ENCODE measurements at places on chromosomes 16 and 17.

DNA sequence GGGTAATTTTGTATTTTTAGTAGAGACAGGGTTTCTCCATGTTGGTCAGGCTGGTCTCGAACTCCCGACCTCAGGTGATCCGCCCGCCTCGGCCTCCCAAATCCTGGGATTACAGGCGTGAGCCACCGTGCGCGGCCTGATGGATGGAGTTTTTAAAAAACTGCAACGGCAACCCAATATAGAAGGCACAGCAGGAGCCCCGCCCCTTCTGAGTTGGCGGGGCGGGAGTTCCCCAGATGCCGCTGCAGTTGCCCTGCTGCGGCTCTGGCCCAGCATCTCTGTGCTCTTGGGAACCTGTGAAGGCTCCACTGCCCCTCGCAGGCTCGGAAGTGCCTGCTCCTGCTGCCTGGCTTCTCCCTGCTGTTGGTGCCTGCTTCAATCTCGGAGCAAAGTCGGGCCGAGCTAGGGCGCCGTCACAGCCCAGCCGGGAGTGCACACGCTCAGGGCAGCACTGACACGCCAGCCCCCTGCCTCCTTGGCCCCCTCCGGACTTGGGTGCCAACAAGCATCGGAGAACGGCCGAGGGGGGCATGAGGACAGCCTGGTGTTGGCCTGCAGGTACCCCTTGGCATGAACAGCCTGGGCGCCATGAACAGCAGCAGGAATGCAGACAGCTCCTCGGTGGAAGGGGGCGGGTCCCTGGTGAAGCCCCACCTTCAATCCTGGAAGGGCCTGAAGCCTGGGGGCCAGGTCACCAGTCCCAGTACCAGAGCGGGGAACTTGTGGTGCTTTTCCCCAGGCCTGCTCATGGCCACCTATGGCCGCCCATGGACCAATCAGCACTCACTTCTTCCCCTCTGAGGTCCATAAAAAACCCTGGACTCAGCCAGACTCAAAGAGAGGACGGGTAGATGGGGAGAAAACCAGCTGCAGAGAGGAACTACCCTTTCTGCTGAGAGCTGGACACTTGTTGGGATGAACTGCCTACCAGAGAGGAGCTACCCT, 2.3 kb upstream of the NT5M start:
- peak; percentile 91 for DNase-seq

- DNase-seq = no peak
Measured at GRCh38 chr17:66449418-66449977, 147.1 kb downstream of the PRKCA start.

DNA sequence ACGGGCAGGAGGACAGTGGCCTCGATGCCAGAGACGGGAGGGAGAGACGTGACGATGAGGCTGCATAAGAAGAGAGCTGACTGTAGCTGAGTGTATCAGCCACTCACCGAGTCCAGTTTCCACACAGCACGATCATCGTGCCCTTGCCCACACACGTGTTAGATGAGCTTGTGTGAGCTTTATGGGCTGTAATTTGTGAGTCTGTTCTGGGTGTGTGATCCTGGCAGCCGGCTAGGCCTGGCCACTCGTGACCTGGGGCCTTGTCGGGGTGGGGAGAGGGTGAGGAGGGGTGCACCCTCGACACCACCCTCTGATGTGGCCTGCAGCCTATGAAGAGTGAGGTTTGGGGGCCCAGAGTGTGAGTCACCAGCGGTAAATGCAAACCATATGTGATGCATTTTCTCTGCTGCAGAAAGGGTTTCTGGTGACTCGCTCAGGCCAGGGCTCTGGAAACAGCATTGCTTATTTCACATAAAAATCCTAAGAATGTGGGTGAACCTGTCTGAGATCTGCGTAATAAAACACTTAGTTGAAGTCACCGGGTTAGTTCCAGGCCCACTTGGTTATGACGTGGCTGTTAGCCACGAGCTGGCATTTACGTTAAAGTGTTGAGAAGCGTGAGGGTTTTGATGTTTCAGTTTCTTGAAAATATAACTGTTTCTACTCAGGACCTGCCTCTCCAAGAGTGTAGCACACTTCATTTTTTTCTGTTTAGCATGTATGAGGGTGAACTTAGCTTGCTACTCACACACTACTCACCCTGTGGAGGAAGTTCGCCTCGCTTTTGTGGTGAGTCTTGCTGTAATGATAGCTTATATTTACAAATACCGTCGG, 4.2 kb downstream of the METRNL start:
- no peak for DNase-seq

DNA sequence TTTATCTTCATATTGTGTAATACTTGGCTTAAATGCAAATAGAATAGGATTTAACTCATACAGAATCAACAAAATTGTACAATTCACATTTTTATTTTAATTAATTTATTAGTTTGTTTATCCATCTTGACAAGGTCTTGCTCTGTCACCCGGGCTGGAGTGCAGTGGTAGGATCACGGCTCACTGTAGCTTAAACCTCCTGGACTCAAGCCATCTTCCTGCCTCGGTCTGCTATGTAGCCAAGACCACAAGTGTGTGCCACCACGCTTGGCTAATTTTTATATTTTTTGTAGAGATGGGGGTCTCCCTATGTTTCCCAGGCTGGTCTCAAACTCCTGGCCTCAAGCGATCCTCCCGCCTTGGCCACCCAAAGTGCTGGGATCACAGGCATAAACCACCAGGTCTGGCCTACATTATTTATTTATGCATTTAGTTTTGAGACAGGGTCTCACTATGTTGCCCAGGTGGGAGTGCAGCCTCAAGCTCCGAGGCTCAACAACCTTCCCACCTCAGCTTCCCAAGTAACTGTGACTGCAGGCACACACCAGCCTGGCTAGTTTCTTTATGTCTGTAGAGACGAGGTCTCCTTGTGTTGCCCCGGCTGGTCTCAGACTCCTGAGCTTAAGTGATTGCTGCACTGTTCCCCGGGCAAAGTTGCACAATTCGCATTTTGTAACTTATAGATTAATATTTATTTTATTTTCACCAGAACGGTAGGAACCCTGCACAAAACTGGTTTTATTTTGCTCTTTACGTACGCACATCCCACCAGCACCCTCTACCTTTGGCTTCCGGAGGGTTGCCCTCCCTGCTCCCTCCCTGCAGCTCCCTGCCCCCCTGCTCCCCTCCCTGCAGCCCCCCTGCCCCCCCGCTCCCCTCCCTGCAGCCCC, 4.9 kb downstream of the DPEP1 start:
- no peak for DNase-seq

GRCh38 chr17:9343516-9343915, 232.1 kb downstream of the STX8 start:
- peak; percentile 55 for DNase-seq

- no peak for DNase-seq
Measured at GRCh38 chr16:911101-911500, 59.7 kb downstream of the LMF1 start.

DNA sequence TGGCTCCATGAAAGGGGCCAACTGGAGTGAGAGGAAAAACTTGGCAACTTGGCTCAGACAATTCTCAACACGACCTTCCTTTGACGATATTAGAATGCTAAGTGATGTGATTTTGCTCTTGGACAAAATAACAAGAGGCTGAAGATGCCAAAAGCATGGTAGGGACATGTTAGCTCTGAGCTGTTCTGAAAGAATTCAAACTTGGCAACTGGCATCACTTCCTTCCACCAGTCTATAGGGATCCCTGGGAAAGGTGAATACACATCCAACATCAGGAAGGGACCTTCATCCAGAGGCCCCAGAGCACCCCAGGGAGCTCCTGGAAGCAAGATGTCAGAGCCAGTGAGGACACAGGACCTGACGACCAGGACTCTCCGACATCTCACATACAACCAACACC, 4.3 kb downstream of the KRT37 start:
- no peak for DNase-seq

- DNase-seq = no peak
Measured at GRCh38 chr16:87161822-87162676, 155.1 kb downstream of the C16orf95 start.

- DNase-seq = no peak
Measured at GRCh38 chr16:49754495-49755312, 101.2 kb downstream of the ZNF423 start.

DNA sequence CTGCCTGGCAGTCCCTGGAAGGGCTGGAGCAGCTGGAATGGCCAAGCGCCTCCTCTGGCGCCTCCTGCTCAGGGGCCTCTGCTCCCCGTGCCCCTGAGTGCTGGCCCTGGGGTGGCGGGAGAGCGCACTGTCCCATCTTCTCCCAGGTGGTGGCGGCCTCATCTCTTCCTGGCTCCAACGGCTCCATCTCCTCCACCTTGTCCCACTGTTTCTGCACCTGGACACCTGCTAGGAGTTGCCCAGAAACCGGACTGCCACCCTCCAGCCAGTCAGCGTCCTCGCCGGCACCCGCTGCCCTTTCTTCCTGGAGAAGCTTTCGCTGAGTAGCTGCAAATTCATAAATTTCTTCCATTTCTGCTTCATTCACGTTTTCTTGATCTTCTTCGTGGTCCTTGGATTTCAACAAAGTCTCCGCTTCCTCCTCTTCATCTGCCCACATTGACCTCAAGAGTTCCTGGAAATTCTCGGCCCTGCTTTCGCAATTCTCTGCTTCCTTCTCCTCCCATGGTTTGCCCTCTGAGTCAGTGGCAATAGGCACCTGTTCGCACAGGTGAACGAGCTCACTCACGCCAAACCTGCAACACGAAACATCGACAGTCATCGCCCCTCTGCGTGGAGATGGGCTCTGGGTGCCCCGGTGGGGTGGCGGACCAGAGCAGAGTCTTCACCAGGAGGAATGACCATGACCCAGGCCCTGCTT, 13.7 kb upstream of the NLRC3 start:
- DNase-seq = no peak

GRCh38 chr17:8438441-8438840, 2.8 kb downstream of the NDEL1 start:
- no peak for DNase-seq

- no peak for DNase-seq
Measured at GRCh38 chr16:54862529-54862928, 68.1 kb upstream of the IRX5 start.

DNA sequence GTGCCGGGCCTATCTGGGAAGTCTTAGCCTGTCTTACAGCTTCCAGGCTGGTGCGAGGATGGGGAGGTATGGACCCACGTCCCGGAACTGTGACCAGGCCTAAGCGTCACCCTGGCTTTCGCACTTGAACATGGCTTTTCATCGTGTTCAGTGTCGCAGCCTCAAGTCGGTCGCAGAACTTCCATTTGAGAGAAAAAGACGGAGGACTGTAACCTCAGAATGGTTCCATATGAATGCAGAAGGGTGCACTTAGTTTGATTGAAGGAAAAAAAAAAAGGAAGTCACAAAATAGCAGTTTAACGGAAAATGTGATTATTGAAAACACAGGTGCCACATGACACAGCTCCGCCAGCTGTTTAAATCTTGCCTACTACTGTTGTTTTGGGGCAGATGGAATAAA, 30.2 kb upstream of the JPT2 start:
- DNase-seq = no peak

- DNase-seq = no peak
Measured at GRCh38 chr17:75049706-75050105, 2.7 kb downstream of the KCTD2 start.

DNA sequence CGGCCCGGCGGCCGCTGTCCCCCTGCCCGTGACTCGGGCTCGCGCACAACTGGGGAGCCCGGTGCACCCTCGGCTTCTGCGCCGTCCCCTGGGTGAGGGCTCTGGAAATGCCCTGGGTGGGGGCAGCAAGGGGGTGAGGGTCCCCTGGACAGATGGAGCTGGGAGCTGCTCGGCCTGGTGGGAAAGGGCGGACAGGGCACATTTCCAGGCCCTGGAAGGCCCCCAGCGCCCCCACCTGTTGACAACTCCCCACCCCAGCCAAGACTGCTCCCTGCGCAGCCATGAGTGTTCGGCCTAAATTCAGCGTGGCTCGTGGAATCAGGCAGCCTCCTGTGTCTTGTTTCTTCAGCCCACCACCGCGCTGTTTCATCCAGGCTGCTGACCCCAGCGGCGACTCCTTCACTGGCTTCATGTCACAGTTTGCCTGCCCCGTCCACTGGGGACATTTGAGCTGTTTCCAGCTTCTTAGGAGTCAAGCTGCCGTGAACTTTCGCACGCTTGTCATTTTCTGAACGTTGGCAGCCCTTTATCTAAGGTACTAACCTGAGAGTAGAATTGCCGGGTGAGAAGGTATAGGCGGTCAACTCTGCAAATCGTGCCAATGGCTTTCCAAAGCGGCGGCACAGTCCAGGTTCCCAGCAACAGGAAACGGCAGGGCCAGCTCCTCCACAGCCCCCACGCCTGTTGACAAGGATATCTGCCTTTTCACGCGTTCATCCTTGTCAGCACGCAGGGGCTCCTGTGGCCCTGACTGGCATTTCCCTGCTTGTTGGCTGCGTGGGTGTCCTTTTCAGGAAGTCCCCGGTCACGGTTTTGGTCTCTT, 895 bp downstream of the UTS2R start:
- peak; percentile 52 for DNase-seq

- DNase-seq = no peak
Measured at GRCh38 chr17:13474073-13474800, 127.5 kb downstream of the HS3ST3A1 start.

- DNase-seq = no peak
Measured at GRCh38 chr17:56031636-56032035, 121.6 kb upstream of the ANKFN1 start.

Measured in nephron progenitor cell (in vitro differentiated cells).